ENCODE measurements at places on chromosomes 16 and 17.

GRCh38 chr17:63120406-63120805 is 154.4 kb downstream of the TANC2 start:
- H3K27me3 ChIP-seq: no peaks in the 10 kb centered on the region
- no peaks in the 10 kb centered on the region for H3K4me1 ChIP-seq
- H3K36me3 ChIP-seq: no peaks in the 10 kb centered on the region
- DNase-seq: no peak
- no peak overlapping the region for H3K27ac ChIP-seq

GRCh38 chr16:53812914-53813313 is 109.0 kb downstream of the FTO start:
- no peak overlapping the region for H3K4me3 ChIP-seq
- no peaks in the 10 kb centered on the region for H3K4me1 ChIP-seq
- H3K36me3 ChIP-seq: peaks cover 30% of the 10 kb centered on the region
- no peak overlapping the region for H3K27ac ChIP-seq

DNA sequence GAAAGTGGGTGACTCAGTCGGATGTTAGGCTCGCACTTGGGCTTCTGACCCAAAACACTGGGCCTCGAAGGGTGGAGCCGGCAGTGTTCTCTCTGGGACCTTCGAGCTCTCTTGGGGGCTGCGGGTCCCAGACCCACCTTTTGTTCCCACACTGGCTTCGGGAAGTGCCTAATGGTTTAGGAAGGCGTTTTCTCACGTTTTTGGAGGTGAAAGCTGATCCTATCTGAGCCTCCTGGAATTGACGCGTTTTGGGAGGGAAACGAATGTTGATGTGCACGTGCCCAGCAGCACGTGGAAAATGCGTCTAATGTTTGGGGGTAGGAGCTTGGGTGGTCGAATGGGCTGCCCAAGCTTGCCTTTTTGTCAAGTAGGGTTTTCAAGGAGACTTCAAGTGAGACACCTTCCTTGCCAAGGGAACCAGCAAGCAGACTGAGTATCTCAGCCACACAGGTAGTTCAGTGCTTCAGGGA is 666 bp downstream of the HGS start:
- no peak for DNase-seq
- H3K36me3 ChIP-seq: peaks cover 27% of the 10 kb centered on the region
- H3K4me1 ChIP-seq: peaks cover 23% of the 10 kb centered on the region
- no peaks in the 10 kb centered on the region for H3K27me3 ChIP-seq
- peak overlapping the region; percentile 83 for H3K27ac ChIP-seq

GRCh38 chr17:7613769-7614424 is 800 bp downstream of the FXR2 start:
- H3K4me3 ChIP-seq: peak overlapping the region; percentile 90
- H3K4me1 ChIP-seq: peaks cover 38% of the 10 kb centered on the region
- peak overlapping the region; percentile 82 for H3K27ac ChIP-seq
- no peak for DNase-seq
- no peaks in the 10 kb centered on the region for H3K27me3 ChIP-seq

- H3K27ac ChIP-seq: no peak overlapping the region
- peaks cover 5% of the 10 kb centered on the region for H3K4me1 ChIP-seq
- no peak overlapping the region for H3K4me3 ChIP-seq
- no peak for DNase-seq
- no peaks in the 10 kb centered on the region for H3K27me3 ChIP-seq
- peaks cover 9% of the 10 kb centered on the region for H3K36me3 ChIP-seq
These were observed 46.1 kb downstream of the DCUN1D3 start for GRCh38 chr16:20853981-20854620.

DNA sequence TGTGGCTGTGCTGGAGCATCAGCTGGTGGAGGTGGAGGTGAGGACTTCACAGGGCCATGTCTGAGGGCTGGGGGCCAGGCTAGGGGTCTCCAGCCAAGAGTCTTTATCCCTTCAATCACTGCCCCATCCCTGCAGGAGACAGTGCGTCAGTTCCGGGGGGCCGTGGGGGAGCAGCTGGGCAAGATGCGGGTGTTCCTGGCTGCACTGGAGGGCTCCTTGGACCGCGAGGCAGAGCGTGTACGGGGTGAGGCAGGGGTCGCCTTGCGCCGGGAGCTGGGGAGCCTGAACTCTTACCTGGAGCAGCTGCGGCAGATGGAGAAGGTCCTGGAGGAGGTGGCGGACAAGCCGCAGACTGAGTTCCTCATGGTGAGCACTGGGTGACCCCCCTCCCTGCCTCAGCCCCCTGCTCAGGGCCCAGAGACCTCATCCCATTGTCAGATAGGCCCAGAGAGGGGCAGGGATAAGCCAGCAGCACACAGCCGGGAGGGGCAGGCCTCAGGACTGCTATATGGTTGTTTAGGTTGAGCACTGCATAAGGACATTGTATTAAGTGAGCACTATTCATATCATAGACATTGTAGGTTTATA is 2.3 kb upstream of the PYDC1 start:
- no peak overlapping the region for H3K27ac ChIP-seq
- no peak overlapping the region for H3K4me3 ChIP-seq
- peaks cover 14% of the 10 kb centered on the region for H3K4me1 ChIP-seq
- no peaks in the 10 kb centered on the region for H3K36me3 ChIP-seq

DNA sequence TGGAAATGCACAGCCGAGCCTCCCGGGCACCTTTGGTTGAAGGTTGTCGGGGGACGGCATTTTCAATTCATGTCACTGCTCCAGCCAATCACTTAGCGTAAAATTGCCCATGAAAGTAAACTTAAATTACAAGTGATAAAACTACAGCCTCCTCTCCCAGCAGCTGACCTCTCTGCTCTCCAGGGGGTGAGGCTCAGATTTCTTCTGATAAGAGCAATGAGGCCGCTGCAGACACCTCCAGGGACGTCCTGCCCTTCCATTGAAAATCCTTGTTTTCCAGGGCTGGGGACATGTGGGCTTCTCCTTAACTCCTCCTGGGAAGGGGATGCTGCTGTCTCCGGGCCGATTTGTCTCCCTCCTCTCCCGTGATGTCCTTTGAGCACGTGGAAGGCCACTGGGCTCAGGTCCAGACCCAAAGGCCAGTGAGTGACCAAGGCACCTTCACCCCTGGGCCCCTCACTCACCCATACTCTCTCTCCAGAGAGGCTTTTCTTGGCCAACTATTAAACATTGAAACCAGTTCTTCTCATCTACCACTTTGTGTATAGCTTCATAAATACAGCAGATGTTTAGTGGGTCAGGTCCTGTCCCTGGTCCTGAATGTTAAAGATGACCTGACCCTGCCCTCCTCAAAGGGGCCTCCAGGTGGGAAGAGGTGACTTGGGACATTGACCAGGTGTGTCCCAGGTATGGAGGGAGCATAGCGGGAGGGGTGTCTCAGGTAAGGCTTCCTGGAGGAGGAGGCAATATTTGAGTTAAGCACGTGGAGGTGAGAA is 52.3 kb downstream of the MGAT5B start:
- no peak overlapping the region for H3K27ac ChIP-seq
- no peaks in the 10 kb centered on the region for H3K4me1 ChIP-seq
- no peaks in the 10 kb centered on the region for H3K36me3 ChIP-seq
- no peak overlapping the region for H3K4me3 ChIP-seq
- no peak for DNase-seq
- H3K27me3 ChIP-seq: no peaks in the 10 kb centered on the region

DNA sequence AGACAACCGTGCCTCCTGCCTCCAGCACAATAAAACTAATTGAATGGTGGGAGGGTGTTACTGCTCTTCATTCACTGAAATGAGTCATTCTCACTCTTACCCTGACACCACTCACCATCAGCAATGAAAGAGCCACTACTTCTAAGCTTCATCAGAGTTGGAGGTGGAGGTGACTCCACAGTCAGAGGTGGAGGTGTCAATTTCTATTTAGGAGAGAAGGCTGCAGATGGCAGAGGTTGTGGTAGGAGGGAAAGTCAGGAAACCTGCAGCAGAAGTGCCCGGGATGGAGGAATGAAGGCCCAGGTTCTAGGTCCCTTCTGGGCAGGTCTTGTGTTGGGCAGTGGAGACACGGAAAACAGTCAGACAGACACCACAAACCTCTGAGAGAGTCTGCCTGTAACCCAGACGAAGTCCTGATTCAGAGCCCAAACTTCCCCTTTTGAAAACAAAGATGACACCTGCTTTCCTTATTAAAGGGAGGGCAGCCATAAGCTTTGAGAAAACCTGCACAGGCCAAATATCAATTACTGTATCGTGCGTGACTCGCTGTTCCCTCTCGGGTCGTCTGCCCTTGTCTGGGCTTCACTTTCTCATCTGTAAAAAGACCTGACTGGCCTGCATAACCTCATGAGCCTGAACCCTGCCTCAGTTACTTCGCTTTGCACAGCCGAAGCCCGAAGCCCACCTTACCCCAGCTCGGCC is 668 bp downstream of the ATPAF2 start:
- peaks cover 51% of the 10 kb centered on the region for H3K4me1 ChIP-seq
- peak overlapping the region; percentile 86 for H3K27ac ChIP-seq
- DNase-seq: peak; percentile 40
- H3K4me3 ChIP-seq: peak overlapping the region; percentile 85
- peaks cover 4% of the 10 kb centered on the region for H3K36me3 ChIP-seq

DNA sequence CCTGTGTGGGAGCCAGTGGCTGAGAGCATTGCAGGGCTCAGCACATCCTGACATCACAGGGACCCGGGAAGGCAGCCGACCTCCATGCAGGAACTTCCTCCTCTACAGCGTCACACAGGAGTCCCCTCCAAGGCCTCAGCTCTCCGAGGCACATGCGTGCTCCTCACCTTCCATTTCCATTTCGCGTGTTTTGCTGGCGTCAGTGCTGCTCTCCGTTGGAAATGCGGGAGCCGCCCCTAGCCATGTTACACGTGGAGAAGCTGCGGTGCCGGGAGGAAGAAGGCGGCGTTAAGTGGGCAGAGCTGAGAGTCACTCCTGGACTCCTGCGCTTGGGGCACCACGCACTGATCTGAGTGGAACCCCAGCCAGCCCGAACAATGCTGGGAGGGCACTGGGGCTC is 25.2 kb upstream of the CRISPLD2 start:
- H3K4me1 ChIP-seq: no peaks in the 10 kb centered on the region
- no peak overlapping the region for H3K27ac ChIP-seq
- peaks cover 3% of the 10 kb centered on the region for H3K36me3 ChIP-seq
- H3K27me3 ChIP-seq: no peaks in the 10 kb centered on the region
- DNase-seq: no peak

DNA sequence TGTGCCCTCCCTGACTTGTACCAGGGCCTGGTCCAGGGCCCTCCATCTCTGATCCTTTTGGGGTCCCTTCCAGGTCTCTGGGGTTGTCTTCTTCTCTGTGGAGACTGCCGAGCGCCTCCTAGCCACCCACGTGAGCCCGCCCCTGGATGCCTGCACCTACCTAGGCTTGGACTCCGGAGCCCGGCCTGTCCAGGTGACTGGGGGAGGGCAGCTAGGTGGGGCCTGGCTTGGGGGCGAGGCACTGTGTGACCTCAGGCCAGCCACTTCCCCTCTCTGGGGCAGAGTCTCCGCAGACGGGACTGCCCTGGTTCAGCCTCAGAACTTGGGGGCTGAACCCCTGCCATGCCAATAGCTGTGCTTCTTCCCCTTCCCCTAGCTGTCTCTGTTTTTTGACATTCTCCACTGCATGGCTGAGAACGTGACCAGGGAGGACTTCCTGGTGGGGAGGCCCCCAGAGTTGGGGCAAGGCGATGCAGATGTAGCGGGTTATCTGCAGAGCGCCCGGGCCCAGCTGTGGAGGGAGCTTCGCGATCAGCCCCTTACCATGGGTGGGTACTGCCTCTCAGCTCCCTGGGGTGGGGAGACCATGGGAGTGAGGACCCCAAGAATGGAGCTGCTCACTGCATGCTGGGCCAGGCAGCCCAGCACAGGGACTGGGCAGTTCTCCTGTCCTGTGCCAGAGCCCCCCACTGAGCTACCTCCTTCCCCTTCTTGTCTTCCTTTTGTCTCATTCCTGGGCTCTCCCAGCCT is 14.6 kb downstream of the FCSK start:
- no peak for DNase-seq
- H3K36me3 ChIP-seq: no peaks in the 10 kb centered on the region
- H3K4me1 ChIP-seq: no peaks in the 10 kb centered on the region
- no peak overlapping the region for H3K4me3 ChIP-seq
- no peak overlapping the region for H3K27ac ChIP-seq

- peaks cover 19% of the 10 kb centered on the region for H3K27me3 ChIP-seq
- no peaks in the 10 kb centered on the region for H3K4me1 ChIP-seq
- H3K36me3 ChIP-seq: no peaks in the 10 kb centered on the region
- no peak overlapping the region for H3K4me3 ChIP-seq
- DNase-seq: no peak
- H3K27ac ChIP-seq: no peak overlapping the region
These were observed 176.3 kb downstream of the HS3ST4 start for GRCh38 chr16:25868106-25868505.

- no peak overlapping the region for H3K4me3 ChIP-seq
- H3K27me3 ChIP-seq: no peaks in the 10 kb centered on the region
- no peaks in the 10 kb centered on the region for H3K36me3 ChIP-seq
- no peak overlapping the region for H3K27ac ChIP-seq
These were observed 160.1 kb downstream of the MAP2K4 start for GRCh38 chr17:12180644-12181261.

DNA sequence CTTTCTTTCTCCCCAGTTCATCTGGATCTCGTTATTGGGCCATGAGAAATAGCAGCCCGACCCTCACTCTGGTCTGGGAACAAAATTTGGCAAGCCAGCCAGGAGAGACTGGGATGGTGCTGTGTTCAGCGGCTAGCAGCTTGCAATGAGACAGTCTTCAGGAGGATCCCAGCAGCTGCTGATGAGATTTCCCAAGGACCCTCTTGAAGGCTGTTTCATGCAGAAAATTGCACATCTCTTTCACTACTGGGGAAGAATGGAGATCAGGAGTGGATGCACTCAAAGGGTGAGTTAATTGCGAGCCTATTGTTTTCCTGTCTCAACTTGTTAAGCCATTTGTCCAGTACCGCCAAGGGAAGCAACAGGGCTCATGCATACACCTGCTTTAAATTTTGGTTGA is 5.5 kb upstream of the COIL start:
- no peaks in the 10 kb centered on the region for H3K27me3 ChIP-seq
- H3K4me3 ChIP-seq: no peak overlapping the region
- no peak overlapping the region for H3K27ac ChIP-seq
- DNase-seq: no peak
- H3K4me1 ChIP-seq: peaks cover under 1% of the 10 kb centered on the region
- no peaks in the 10 kb centered on the region for H3K36me3 ChIP-seq

- no peak overlapping the region for H3K27ac ChIP-seq
- no peak overlapping the region for H3K4me3 ChIP-seq
- no peak for DNase-seq
- H3K4me1 ChIP-seq: no peaks in the 10 kb centered on the region
- no peaks in the 10 kb centered on the region for H3K27me3 ChIP-seq
These were observed 46.4 kb downstream of the ZNF423 start for GRCh38 chr16:49809561-49809960.

GRCh38 chr16:50251375-50252081 is 14.8 kb upstream of the ADCY7 start:
- H3K27ac ChIP-seq: no peak overlapping the region
- H3K4me3 ChIP-seq: no peak overlapping the region
- peaks cover 8% of the 10 kb centered on the region for H3K4me1 ChIP-seq
- H3K27me3 ChIP-seq: no peaks in the 10 kb centered on the region
